Activated CD4-positive, alpha-beta memory T cell treated with anti-CD3 and anti-CD28 coated beads, Interleukin-2, amount 10 ng/mL, durations not matched to agents 7 days and 5 days (primary cell): ENCODE measurements at places on chromosomes 1 and 21. TPM values are rescaled to one million over a fixed set of nuclear protein-coding genes. Genes with fewer than 3 reads are reported as not detected.

Gene TBX19
- total RNA-seq, result 2.4 TPM

Gene PYGO2
- total RNA-seq, result 49.7 TPM

Gene RHD
- not detected for total RNA-seq

Gene GJA8
- not detected for total RNA-seq

Gene MRAP
- total RNA-seq, result not detected

Gene BTBD19
- 8.7 TPM for total RNA-seq

Gene SGIP1
- not detected for total RNA-seq

Gene LCE1B
- not detected for total RNA-seq

Gene ETS2
- total RNA-seq, result 11.4 TPM

Gene MROH7
- 0.05 TPM for total RNA-seq

Gene FBXO44
- total RNA-seq, result 32.4 TPM

Gene SUSD4
- 0.28 TPM for total RNA-seq

Gene IL22RA1
- not detected for total RNA-seq

Gene CHODL
- 0.20 TPM for total RNA-seq

Gene CLEC20A
- total RNA-seq, result not detected

Gene TRAF5
- total RNA-seq, result 68.4 TPM

Gene SELENBP1
- not detected for total RNA-seq

Gene IL20
- total RNA-seq, result not detected

Gene DENND4B
- total RNA-seq, result 159 TPM

Gene C1QTNF12
- total RNA-seq, result 2.0 TPM

Gene CLDN8
- not detected for total RNA-seq

Gene CTNNBIP1
- total RNA-seq, result 12.7 TPM

Gene CYP2J2
- 2.8 TPM for total RNA-seq

Gene CATSPER4
- not detected for total RNA-seq

Gene F5
- 11.0 TPM for total RNA-seq

Gene BMP8B
- 0.60 TPM for total RNA-seq

Gene DCST1
- total RNA-seq, result not detected

Gene COL6A1
- 0.33 TPM for total RNA-seq

Gene MRPL55
- total RNA-seq, result 43.1 TPM

Gene SEMA4A
- 20.8 TPM for total RNA-seq

Gene SPATA6
- total RNA-seq, result 0.40 TPM

Gene OR2L8
- not detected for total RNA-seq

Gene REN
- not detected for total RNA-seq

Gene C2CD4D
- 3.7 TPM for total RNA-seq

Gene FOXD3
- not detected for total RNA-seq

Gene KCNQ4
- 0.45 TPM for total RNA-seq

Gene SSU72
- total RNA-seq, result 113 TPM
